ENCODE measurements at places on chromosomes 1 and 21. TPM values are rescaled to one million over a fixed set of nuclear protein-coding genes. Genes with fewer than 3 reads are reported as not detected.

DNA sequence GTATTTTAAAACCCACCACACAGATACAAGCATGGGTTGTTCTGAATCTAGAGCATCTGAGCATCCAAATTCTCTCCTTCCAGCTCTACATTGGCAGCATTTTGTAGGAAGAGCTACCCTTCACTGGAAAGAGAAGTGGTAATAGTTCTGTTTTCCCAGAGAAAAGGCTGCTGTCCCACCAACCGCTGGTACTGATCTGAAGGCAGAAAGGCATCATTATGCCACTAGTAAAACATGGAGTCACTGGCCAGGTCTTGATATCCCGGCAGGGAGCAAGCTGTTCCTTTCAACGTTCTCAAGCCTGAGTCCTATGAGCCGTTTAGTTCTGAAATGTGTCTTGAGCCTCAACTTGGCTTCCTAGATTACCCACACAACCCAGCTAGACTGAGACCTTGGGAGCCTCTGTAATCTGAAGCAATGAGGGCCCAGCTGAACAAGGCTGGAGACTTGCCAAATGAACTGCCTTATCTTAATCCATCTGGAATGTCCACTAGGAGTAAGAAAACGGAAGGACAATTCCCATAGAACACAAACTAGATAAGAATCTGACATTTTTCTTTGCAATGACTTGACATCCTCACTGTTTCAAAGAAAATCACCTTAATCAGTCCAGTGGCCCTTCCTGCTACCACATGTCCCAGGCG, 116.8 kb downstream of the KCNH1 start:
- DNase-seq: no peak

GRCh38 chr1:210951279-210951678, 182.7 kb downstream of the KCNH1 start:
- DNase-seq: no peak

GRCh38 chr1:55997536-55997935, 581.8 kb downstream of the PLPP3 start:
- no peak for DNase-seq

GRCh38 chr1:215780139-215780538, 213.0 kb downstream of the KCTD3 start:
- DNase-seq: no peak

DNA sequence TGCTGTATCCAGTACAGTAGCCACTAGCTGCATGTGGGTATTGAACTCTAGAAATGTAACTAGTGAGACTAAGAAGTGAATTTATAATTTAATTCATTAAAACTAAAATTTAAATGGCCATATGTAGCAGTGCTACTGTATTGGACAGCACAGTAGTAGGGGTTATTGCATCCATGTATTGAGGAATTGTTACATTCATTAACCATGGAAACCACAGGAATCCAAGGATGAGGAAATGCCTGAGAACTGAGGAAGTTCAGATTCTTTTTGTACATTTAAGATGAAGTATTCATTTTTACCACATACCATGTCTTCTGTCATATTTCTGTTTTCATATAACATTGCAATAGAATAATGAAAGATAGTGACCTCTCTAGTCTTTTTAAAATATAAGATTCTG, 2.6 kb downstream of the MTF2 start:
- no peak for DNase-seq

DNA sequence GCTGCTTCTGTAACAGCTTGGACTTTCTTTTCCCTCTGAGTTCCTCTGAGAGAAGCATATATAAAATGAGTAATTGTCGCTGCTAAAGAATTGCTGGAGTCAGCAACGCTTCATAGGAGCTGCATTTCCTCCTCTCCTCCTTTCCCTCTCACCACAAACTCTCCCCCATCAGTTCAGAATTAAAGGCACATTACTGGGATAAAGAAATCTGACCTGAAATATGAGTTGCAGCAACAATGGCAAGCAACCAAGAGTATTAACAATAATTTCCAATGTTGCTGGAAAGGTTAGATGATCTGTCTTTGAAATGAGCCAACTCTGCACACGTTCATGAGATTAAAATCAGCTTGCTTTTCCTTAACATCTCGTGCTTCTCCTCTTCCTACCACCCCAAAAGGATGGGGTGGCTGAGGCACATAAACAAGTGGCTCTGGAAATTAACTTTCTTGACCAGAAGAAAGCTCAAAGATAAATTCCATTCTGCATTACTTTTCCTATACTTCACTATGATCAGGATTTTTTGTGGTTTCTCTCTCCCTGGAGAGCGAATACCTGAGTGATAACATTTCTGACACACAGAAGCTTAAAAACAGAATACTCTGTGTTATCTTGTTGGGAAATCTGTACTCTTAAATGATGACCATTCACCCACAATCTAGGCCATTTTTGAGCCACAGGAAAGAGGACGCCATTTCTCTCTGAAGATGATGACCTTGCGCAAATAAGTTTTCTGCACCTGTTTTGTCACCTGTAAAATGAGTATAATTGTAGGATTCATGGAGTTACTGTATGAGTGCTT, 90.2 kb downstream of the TGFBR3 start:
- no peak for DNase-seq

DNA sequence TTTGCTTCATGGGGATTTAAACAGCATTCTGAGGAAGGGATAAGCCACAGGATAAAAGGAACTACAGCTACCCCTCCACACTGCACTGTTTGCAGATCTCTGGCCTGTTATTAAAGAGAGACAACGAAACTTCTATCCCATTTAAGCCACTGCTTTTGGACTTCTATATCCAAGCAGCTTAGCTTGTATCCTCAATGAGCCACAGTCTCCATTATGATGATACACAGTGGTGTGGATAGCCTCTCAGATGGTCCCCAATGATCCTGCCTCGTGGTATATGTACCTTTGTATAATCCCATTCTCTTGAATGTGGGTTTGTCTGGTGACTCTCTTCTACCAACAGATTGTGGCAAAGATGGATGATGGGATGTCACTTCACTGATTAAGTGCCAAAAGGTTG, 36.0 kb upstream of the MARK1 start:
- DNase-seq: no peak

DNA sequence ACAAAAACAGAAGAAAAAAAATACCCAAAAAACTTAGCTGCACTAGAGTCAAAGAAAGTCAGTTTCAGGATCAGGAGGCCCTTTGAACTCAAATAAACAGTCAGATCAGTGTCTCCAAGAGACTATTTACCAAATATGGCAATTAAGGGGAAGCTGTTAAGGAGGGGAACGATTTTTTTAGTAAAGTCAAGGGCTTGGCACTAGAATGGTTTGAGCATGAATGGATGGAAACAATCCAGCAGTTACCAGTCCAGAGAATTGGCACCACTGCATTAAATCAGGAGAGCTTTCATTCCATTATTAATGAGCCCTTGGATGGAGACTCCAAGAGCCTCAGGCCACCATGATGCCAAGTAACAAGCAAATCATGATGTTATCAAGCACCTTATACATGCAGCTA, 7.2 kb downstream of the TRAPPC3 start:
- DNase-seq: no peak

- DNase-seq: no peak
These were observed 12.3 kb upstream of the HSD11B1 start for GRCh38 chr1:209692296-209692695.

- DNase-seq: no peak
These were observed 88.5 kb downstream of the ELAVL4 start for GRCh38 chr1:50197216-50197615.

DNA sequence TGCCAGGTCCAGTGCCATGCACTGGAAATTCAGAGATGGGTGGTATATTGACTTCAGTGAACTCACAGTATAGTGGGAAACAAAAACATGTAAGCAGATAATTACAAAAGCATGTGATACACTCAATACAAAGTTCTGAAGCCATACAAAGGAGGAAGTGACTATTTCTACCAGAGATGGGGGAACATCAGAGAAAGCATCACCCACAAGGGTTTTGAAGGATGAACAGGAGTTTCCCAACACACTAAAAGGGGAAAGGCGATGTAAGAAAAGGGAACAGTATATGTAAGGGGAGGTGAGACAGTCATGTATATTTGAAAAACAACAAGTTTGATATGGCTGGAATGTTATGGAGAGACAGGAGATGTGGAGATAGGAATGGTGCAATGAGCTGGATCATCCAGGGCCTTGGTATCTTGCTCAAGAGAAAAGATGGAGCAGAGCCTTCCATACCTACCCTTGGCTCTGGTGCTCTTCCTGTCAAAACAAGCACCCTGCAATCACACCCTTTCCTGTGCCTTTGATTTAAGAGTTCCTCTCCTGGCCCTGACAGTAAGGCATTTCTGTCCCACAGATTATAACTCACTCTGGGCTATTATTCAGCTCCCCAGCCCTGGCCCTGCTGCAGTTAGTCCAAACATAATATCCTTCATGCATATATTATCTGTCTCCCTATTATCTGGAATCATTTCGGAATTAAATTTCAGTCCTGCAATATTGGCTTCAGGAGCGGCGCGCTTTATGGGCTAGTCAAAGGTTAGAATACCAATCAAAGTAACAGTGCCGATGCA, 60.5 kb downstream of the DMAP1 start:
- DNase-seq: no peak

- DNase-seq: no peak
These were observed 16.1 kb downstream of the CLCN6 start for GRCh38 chr1:11822091-11822490.

DNA sequence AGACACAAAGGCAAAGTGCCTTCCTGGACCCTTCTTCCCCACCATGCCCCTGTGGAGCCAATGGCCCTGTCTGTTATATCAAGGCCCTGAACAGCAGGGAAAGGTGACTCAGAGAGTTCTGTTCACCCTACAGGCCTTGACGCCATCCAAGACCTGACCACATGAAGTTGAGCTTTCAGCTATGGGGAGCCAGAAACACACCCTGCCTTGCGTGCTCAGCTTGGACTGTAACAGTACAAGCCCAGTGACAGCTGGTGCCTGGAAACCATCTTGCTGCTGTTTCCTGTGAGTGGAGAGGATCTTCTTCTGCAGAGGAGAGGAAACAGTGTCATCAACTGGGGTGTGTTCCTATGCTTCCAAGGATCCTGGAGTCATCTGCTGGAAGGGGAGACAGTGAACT, 165.0 kb upstream of the IRF2BP2 start:
- no peak for DNase-seq

- no peak for DNase-seq
These were observed 23.7 kb downstream of the UCK2 start for GRCh38 chr1:165851034-165851658.

- no peak for DNase-seq
These were observed 299.7 kb downstream of the HMCN1 start for GRCh38 chr1:186033847-186034271.

DNA sequence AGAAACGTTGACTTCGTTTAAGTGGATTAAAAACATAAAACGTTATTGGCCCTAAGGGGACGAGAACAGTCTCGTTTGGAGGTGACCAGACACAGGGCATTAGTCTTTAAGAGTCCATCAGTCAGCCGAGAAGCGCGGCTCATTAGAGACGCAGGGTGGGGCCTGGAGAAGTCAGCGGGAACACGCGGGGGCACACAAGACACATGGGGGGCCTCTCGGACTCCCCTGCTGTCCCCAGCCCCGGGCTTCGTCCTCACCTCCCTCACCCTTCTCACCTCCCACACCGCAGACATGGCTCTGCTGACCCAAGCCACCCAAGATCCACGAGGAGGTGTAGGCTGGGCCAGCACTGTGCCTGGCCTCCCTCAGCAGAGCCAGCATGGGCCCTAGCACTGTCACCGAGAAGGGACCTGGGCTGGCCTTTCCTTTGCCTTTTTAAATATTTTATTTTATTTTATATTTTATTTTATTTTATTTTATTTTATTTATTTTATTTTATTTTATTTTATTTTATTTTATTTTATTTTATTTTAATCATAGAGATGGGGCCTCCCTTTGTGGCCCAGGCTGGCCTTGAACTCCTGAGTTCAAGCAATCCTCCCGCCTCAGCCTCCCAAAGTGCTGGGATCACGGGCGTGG, 48.9 kb downstream of the MORN1 start:
- no peak for DNase-seq

- DNase-seq: peak; percentile 80
These were observed at the start of gene NGF for GRCh38 chr1:115337633-115338456. Gene NGF, minus strand, starts transcription at chr1:115338249. Its CDS starts 51,454 bp downstream, at chr1:115286795.

DNA sequence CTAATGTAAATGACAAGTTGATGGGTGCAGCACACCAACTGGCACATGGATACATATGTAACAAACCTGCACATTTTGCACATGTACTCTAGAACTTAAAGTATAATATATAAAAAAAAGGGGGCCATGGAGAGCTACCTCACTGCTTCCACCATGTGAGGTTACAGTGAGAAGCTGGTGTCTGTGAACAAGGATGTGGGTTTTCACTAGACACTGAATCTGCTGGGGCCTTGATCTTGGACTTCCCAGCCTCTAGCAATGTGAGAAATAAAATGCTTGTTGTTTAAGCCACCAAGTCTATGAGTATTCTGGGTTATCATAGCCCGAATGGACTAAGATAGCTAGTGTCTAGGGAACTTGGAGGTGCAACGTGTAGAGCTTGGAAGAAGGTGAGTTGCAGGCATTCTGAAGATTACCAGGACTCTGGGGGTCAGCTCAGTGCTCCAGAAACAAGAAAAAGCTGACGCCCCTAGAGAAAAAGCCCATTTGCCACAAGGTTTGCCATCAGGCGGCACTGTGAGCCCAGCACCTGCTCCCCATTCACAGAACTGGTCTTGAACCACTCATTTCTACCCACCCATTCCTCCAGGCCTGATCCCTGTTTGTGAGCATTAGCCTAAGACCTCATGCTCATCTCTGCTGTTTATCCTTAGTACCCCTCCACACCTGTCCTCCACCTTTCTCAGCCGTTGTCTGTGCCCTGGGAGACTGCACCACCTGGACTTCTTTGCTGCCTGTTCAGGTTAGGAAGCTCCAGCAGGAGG, 15.1 kb upstream of the FYB2 start:
- no peak for DNase-seq

- DNase-seq: no peak
These were observed 817 bp downstream of the KLHL17 start for GRCh38 chr1:961132-961669.

- no peak for DNase-seq
These were observed 195.2 kb downstream of the S1PR1 start for GRCh38 chr1:101431956-101432510.

DNA sequence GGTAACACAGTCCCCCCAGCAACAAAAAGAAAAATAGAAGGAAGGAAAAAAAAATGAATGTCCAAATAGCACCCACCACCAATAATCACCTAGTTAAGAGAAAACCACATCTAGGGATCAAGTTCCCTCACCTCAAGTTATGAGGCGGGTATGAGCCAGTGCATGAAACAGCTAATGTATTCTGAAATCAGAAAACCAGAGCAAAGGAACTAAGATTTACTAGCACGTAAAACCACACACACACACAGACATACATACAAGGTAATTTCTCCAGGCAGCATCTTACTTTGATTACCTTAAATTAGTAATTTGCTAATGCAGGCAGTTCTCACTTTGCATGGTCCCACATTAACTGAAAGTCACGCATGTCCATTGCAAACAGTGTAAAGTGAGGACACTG, 109.8 kb downstream of the HLCS start:
- no peak for DNase-seq

GRCh38 chr1:25743164-25744139, 56.5 kb upstream of the SELENON start:
- DNase-seq: peak; percentile 87

The IL20 gene
- 40.6 TPM for total RNA-seq

The VSIG8 gene
- total RNA-seq: not detected

The RGS18 gene
- 2.3 TPM for total RNA-seq

The ARHGEF10L gene
- 11.5 TPM for total RNA-seq

The RNASEL gene
- 5.4 TPM for total RNA-seq

The CTSE gene
- 0.21 TPM for total RNA-seq

The HRNR gene
- total RNA-seq: 0.06 TPM

The VCAM1 gene
- 11.3 TPM for total RNA-seq

The PLCH2 gene
- 3.0 TPM for total RNA-seq

The ALPL gene
- 2.8 TPM for total RNA-seq

The RSPO1 gene
- total RNA-seq: 4.6 TPM

The PPP1R8 gene
- total RNA-seq: 32.3 TPM

The FCRL4 gene
- total RNA-seq: not detected

The LMX1A gene
- not detected for total RNA-seq
